ENCODE measurements at places on chromosomes 6 and 20.

- no peak for DNase-seq
These were observed 20.4 kb downstream of the UTRN start for GRCh38 chr6:144305567-144305966.

- no peak for DNase-seq
These were observed 200.9 kb downstream of the NFATC2 start for GRCh38 chr20:51341581-51341980.

DNA sequence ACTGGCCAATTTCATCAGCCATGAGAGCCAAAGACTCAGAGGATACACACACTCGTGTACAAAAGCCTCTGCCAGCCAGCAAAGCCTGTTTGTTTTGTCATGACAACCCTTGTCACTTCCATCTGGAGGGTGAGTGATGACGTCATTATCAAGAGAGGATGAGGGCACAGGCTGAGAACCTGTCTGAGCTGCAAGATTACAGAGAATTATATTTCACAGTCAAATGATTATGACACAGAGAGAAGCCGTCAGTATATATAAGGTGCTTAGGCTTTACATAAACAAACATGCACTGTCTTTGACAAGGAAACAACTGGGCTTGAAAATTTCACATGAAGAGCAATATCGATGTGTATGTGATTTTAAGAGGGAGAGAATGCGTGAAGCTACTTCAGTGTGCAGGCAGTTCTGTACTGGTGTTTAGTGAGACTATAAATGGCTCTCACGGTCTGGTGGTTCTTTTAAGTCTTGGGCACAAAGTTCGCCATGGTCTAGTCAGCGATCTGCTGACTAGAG is 36.5 kb upstream of the BCLAF1 start:
- no peak for DNase-seq

GRCh38 chr6:133969285-133969920 is 16.4 kb downstream of the TBPL1 start:
- DNase-seq = no peak

All from activated CD8-positive, alpha-beta memory T cell treated with anti-CD3 and anti-CD28 coated beads, Interleukin-2, amount 50 U/mL, for 48 hours (primary cell).